SK-N-SH treated with all-trans-retinoic acid at 6 μM for 48 hours (cell line): ENCODE measurements at places on chromosomes 5 and 9.

GRCh38 chr5:88819301-88819999 is 63.5 kb downstream of the MEF2C start:
- no peak for ATAC-seq

DNA sequence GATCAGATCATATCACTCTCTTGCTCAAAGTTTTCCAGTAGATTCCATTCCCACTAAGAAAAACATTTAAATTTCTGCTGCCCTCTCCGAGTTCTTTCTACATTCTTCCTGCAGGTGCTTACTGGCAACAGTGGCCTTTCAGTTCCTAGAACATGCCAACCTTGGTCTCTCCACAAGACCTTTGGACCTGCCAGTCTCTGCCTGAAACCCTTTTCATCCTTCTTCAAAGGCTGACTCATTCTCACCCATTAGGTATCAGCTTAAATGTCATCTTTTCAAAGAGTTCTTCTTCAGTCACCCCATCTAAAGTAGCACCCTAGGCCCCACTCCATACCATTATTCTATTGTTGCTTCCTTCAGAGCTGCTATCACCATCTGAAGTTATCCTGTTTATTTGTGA is 21.8 kb downstream of the PPIC start:
- no peak for ATAC-seq

GRCh38 chr9:22129133-22129532 is 120.0 kb upstream of the CDKN2B start:
- no peak for ATAC-seq

GRCh38 chr5:137142764-137143605 is 356.1 kb downstream of the SPOCK1 start:
- ATAC-seq = peak; percentile 78

GRCh38 chr9:16030528-16031185 is 477.8 kb downstream of the CCDC171 start:
- peak; percentile 54; the same call in 2 of the 3 replicates for ATAC-seq

GRCh38 chr9:87436716-87437115 is 61.0 kb upstream of the DAPK1 start:
- no peak for ATAC-seq
